ENCODE measurements at places on chromosomes 4 and X.

- H3K4me1 ChIP-seq = no peaks in the 10 kb centered on the region
- H3K4me3 ChIP-seq = no peak overlapping the region
- H3K27me3 ChIP-seq = no peaks in the 10 kb centered on the region
- H3K27ac ChIP-seq = no peak overlapping the region
- H3K36me3 ChIP-seq = no peaks in the 10 kb centered on the region
Measured at GRCh38 chrX:2450681-2451080, 50.1 kb downstream of the DHRSX start.

GRCh38 chrX:118066867-118067515 is 49.6 kb downstream of the KLHL13 start:
- no peak overlapping the region for H3K4me3 ChIP-seq
- H3K27ac ChIP-seq = no peak overlapping the region
- no peaks in the 10 kb centered on the region for H3K4me1 ChIP-seq
- DNase-seq = no peak

- no peaks in the 10 kb centered on the region for H3K27me3 ChIP-seq
- H3K27ac ChIP-seq = no peak overlapping the region
- DNase-seq = no peak
- peaks cover 12% of the 10 kb centered on the region for H3K36me3 ChIP-seq
Measured at GRCh38 chrX:54024350-54024749, 19.9 kb downstream of the PHF8 start.

DNA sequence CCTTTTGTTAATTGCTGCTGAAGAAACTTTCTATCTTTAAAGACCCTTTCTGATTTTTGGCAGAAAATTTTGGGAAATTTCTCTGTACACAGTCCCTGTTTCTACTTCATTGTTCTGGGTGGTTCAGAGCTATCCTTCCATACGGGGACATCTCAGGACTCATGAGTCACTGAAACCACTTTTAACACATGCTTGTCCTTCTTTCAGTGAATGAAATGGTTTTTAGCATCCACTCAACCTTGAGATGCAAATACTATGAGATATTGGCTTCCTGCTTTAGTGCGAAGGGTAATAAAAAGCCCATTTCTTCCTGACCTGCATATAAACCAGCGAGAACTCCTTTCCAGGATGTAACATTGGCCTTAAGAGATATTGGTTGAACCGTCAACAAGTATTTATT is 158.0 kb downstream of the REPS2 start:
- DNase-seq = no peak
- no peak overlapping the region for H3K27ac ChIP-seq
- H3K4me1 ChIP-seq = no peaks in the 10 kb centered on the region
- H3K27me3 ChIP-seq = no peaks in the 10 kb centered on the region
- no peaks in the 10 kb centered on the region for H3K36me3 ChIP-seq

- no peaks in the 10 kb centered on the region for H3K36me3 ChIP-seq
- no peak overlapping the region for H3K27ac ChIP-seq
- DNase-seq = no peak
- H3K4me1 ChIP-seq = no peaks in the 10 kb centered on the region
Measured at GRCh38 chr4:135144498-135144897, 942.9 kb upstream of the PABPC4L start.

DNA sequence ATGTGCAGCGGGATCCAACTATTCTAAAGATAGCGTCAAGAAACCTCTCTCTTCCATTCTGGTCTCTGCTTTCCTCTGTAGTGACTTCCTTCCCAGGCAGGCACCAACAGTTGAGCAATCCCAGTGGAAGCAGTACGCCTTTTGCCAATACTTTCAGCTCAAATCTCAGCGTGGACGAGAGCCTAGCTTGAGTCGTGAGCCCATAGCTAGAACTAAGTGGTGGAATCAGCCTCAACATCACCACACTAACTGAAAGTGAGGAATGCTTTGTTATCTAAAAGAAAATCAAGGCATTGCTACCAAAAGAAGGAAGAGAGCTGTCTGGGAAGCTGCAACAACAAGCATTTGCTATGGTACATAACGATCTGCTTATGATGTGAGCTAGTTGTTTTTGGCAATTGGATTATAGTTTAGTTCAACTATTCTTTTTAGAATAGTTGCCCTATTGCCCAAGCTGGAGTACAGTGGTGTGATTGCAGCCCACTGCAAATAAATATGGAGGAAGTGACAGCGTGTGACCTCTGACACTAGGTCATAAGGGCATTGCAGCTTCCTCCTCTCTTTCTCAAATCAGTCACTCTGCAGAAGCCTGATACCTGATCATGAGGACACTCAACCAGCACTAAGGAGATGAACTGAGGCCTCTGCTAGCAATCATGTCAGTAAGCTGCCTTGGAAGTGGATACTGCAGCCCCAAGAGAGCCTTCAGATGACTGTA is 24.7 kb upstream of the FRYL start:
- no peaks in the 10 kb centered on the region for H3K36me3 ChIP-seq
- no peaks in the 10 kb centered on the region for H3K27me3 ChIP-seq
- no peaks in the 10 kb centered on the region for H3K4me1 ChIP-seq
- H3K27ac ChIP-seq = no peak overlapping the region
- DNase-seq = no peak

DNA sequence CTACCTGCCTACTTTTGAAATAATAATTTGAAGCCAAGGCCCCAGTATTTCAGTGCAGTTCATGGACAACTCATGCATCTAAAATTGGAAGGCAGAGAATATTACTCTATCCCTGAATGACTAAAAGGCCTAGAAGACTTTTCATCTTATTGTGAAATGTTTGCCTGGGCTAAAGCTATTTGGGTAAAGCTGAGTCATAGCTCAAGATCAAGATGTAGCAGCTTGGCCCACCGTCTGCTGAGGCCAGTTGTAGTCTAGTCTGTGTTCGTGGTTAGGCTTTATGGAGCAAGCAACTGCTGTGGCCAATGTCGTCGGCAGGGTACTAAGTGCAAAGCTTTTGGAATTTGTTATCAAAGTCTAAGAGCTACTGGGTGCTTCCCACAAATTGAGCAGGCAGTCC is 929.1 kb downstream of the RAB28 start:
- no peak overlapping the region for H3K4me3 ChIP-seq
- H3K27ac ChIP-seq = no peak overlapping the region
- no peak for DNase-seq
- H3K4me1 ChIP-seq = no peaks in the 10 kb centered on the region

GRCh38 chr4:116055857-116056827 is 942.7 kb upstream of the NDST4 start:
- no peak overlapping the region for H3K27ac ChIP-seq

DNA sequence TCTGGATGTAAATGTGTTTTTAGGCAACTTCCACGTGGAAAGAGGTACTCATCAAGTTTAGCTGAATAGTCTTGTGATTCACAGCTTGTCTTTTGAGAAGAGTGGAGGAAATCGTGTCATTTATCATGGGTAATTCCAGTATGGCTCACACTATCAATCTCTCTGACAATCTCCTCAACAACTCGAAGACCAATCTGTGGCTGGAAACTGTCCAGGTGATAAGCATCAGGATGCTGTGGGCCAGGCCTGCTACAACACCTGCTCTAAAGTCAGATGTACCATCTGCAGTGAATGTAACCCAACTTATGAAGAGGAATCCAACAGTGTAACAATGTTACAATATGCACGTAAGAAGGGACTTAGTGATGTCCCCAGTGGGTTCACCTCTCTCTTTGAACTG is 132.1 kb upstream of the GK2 start:
- H3K27ac ChIP-seq = no peak overlapping the region
- H3K36me3 ChIP-seq = no peaks in the 10 kb centered on the region
- no peaks in the 10 kb centered on the region for H3K27me3 ChIP-seq
- no peak for DNase-seq

DNA sequence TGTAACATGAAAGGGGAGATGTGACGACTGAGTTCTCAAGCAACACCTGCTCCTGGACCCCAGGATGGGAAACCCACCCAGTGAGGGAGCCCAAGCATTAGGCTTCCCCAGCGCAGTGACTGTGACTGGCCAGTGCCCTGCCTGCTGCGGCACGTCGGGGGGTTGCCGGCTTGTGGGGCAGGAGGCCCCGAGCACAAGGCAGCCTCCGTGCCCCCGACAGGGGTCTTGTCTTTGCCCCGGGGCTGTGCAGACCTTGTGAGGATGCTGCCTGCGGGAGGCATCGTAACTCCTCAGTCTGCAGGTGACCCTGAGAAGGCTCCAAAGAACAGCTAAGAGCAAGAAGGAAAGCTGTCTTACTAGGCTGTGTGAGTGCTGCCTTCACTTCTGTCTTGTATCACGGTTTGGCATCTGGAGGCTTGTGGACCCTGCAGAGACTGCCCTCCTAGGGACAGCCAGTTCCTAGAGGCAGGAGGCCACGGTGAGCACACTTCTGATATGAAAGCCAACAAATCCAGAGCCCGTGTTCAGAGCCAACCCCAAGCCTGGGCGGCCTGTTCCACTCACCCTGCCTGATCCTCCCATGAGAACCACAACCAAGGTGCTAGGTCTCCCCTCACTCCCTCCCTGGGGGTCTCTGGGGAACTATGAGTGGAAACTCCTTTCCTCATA is 47.7 kb downstream of the FGFRL1 start:
- H3K36me3 ChIP-seq = no peaks in the 10 kb centered on the region
- no peak overlapping the region for H3K4me3 ChIP-seq
